NCI-H2171 (cell line): ENCODE measurements at places on chromosomes 3 and 15.
A peak's percentile ranks its signal among the peaks of the same experiment; 100 is the strongest.

GRCh38 chr15:59303633-59304032 lies 69.0 kb downstream of the MYO1E start:
- no peak for DNase-seq

GRCh38 chr15:50067254-50067653 lies 51.8 kb downstream of the ATP8B4 start:
- DNase-seq, result no peak

DNA sequence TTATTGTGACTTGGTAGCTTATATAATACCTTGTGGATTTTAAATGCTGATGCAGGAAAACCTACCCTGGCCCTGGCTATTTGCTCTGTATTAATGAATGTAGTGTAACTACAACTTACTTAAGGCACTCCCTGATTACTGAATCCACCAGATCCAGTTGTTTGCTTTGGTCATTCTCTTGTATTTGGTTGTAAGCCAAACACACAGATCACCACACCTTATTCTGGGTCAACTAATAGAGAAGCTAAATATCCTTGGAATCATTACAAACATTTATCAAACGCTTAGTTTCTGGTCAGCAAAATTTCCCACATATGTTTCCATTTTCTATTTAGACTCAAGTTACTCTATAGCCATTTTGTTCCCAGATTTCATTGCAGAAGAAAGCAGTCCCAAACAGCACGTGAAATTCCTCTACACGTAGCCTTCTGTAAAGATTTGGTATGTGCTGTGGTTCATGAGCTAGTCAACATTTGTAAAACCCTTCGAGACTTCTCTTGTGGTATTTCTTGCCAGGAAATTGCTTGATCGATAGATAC lies 322.6 kb downstream of the MEX3B start:
- DNase-seq, result no peak

DNA sequence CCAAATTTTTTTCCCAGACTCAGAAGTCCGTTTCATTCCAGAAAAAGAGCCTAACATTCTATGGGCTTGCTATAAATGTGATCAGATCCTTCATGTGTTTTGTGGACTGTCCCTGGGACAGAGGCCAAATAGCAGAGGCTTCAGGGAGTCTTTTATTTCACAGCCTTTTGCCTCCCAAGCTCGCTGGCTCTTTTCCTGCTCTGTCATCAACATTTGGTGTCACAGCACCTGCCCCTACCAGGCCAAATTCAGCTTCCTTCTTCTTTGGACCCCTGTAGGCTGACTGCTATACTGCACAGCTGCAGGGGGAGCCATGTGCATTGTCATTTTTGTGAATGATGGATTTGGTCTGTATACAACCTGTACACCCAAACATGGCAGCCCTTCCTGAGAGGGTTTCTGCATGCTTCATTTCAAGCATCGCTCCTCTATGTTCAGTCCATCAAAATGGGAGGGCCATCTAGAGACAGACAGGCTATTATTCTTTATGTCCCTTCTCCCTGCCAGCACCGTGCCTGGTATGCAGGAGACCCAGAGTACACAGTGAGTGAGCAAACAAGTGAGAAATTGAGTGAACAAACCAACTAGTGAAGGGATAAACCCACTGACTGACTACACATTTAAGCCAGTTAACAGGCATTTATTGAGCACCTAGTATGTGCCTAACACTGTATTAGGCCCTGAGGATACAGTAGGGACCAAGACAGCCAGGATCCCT lies 17.9 kb upstream of the RPP14 start:
- DNase-seq, result no peak

GRCh38 chr15:85607141-85607806 lies 187.5 kb downstream of the KLHL25 start:
- no peak for DNase-seq

- DNase-seq, result no peak
Observed at GRCh38 chr3:175357758-175358157, 498.6 kb downstream of the NAALADL2 start.

DNA sequence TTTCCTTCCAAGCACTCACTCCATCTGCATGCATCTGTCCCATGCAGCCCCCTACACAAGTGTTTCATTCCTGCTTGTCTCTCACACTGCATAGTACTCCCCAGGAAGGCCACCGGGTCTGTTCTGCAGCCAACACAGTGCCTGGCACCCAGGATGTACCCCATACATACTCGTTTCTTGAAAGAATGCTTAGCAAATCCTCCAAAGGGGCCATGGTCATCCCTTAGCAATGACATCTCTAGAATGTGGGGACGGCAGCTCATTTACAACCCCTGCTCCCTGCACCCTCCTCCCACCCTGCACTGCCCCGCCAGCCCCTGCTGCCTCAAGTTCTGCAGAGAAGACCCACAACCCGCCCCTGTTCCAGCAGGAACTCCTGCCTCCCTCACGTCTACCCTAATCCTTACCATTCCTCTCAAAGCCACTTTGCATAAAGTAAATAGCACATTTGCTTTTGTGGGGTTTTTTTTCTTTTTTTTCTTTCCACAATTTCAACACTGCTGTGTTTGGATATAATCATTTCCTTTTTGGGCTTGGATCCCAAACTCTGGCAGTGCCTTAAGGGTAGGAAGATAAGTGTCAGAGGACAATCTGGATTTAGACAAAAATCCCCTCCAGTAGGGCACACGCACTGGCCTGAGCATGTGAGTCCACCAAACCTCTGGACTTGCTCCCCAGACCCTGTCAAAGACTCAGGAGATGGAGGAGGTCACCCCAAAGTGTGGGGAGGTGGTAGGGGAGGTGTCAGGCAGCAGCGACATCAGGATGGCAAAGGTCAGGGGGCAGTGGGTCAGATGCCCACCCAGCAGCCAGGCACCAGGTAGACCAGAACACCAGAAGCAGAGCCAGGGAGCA lies 68.4 kb downstream of the MEGF11 start:
- no peak for DNase-seq

DNA sequence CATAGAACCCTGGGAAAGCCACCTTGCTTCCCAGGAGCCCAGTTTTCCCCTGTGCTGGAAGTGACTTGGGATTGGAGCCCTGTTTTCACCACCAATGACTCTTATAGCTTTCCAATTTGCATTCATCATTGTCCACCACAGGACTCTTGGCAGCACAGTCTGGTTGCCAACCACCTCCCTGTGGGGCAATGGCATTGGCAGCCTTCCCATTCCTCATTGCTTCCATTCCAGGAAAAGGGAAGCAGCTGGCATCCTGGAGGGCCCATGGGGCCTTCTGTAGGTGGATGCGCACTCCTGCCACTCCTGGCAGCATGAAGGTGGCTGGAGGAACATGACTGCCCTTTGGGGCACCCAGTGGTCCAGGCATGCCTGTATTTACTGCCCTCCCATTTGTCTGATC lies 57.7 kb downstream of the FEM1B start:
- DNase-seq, result peak; percentile 66

DNA sequence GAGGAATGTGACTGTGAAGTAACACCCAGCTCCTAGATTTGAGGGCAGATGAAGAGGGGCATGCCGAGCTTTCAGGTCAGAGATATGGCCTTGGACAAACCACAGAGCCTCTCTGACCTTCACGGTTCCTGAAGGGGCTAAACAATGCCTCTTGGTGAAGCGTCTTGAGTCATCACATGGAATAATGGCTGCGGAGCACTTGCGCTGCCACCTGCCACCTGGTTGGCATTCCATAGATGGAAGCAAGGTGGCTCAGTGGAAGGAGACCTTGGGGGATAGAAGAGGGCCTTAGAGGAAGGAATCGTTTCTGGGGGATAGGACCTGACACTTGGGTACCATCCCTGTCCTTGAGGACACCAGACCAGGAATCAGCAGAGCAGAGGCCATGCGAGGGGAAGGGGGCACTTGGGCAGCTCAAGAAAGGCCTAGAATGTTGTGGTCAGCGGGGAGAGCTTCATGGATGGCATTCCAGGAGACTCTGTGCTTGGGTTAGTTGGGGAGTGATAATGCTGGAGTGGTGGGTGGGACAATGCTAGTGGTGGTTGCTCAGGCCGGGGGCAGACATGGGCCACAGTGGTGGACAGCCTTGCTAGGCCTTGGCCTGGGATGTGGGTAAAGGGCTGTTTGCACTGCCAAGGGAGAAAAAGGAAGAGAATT lies 12.6 kb downstream of the MRAS start:
- DNase-seq, result no peak

- no peak for DNase-seq
Observed at GRCh38 chr3:155872904-155873646, 2.6 kb downstream of the GMPS start.

DNA sequence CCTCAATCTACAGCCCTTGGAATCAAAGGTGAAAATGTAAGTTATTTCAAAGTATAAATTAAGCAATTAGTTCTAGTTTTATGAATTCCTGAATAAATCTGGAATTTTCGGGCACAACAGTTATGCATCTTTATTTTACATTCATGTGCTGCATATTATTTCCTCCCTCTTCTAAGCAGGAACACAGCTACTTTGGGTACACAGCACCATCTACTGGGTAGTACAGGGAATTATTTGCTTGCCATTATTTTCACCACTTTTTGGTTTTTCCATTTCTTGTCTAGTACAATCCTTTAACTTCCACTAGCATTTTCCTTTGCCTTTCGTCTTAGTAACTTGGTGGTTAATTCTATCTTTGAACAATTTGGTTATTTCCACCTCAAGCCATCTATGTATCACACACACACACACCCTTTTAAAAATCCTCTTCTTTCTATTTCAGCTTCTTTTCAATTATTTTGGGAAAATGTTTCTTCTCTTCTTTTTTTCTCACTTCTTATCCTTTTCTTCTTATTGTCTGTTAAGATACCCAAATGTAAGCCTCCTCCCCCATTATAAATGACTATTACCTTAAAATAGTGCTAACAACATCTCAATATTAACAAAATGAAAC lies 451.0 kb downstream of the MFSD1 start:
- no peak for DNase-seq

GRCh38 chr3:29567501-29567900 lies 286.6 kb downstream of the RBMS3 start:
- DNase-seq, result no peak

- DNase-seq, result no peak
Observed at GRCh38 chr3:152737021-152737908, 97.7 kb upstream of the P2RY1 start.

DNA sequence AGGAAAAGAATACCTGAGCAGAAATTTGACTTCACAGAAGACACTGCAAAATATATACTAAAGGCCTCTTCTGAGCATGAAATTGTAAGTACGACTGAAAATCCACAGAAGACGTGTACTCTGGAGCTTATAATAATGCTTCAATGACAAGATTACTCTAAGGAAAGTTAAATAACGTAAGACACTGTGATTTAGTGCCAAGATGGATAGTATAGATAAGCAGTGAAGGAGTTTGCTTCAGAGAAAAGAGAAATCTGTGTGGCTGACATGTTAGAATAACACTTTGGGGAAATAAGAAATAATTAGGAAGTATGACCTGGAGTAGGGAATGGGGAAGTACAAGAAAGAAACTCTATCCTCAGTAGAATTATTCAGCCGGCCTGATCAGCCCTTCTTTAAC lies 28.9 kb downstream of the ALDH1A2 start:
- DNase-seq, result no peak

- no peak for DNase-seq
Observed at GRCh38 chr15:87121336-87121735, 1041.7 kb downstream of the AGBL1 start.

DNA sequence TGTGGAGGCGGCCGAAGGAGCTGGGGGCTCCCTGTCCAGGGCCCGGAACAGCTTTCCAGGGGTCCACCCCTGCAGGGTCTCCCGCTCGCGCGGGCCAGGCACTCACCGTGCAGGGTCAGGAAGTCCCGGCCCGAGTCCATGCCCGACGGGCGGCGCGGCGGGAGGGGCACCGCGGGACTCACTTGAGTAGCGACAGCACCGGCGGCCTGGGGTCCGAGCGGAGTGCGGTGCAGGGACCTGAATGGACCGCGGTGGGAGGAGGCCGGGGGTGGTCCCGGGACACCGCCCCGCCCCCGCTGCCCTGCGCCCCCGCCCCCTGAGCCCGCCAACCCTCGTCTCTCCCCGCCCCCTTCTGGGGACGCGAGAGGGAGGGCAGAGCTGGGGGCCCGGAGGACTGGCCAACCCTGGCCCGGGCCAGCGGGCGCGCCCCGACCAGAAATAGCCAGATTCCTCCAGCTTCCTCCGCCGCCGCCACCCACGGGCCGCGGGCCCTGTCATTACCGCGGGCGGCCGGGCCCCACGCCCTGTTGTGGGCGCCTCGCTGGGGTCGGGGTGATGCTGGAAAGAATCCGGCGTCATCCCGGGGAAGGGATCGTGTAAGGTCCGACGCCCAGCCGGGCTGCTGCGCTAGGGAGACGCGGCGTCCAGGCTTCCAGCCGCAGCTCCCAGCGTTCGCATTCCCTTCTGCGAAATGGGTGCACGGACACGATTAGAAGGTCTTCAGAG lies at the start of gene PLCD1:
PLCD1 (minus strand) TSS at position 243 of the 726 bp plus-strand sequence; CDS start at position 140, 103 bp downstream.
- no peak for DNase-seq

DNA sequence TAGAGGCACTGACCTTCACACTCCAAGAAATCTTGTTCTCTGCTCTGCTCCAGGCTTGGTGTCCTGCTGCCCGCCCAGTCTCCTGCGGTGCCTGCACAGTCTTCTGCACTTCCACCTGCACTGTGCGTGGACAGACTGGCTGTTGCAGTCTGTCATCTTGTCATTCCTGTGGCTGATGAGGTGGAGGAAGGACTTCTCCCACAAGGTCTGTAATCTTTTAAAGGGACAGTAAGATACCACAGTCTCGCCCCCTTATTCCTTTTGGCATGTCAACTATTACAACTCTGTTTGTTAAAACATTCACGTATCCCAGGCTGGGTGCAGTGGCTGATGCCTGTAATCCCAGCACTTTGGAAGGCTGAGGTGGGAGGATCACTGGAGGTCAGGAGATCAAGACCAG lies 54.1 kb upstream of the IGF2BP2 start:
- DNase-seq, result no peak

DNA sequence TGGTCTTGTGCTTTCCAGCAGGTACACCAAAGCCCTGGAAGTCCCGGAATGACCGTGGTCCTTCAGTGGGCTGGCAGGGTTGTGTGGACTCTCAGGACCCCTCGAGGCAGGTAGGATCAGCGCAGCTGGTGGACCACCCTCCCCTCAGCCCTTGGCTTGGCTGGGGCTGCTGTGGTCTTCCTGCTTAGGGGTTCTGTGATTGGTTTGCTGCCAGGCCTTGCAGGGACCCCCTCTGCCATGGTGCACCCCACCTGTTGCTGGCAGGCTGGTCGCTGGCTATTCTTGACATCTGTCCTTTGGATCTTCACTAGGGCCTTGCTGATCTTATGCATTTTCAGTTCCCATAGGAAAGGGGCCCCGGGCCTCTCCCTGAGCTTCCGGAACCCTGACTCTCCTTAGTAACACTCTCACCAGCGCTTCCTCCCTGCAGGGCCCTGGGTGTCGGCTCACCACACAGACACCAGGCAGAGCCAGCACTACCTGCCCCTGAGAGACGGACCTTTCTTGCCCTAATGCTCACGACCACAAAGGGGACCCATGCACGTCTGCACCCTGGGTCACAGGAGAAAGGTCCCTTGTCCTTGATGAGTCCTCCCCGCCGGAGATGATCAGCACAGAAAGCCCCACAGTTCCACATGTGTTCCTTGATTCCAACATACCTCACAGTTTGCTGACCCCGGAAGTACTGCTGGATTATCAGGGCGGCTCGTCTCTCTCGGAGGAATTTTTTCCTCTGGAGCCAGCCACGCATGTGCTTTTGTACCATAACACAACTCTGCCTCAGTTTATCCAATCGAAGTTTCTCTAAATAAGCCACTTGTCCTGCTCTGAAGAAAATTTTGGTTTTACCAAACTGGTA lies 51.7 kb downstream of the MYO5C start:
- DNase-seq, result no peak

- DNase-seq, result no peak
Observed at GRCh38 chr3:11613851-11614487, 29.7 kb downstream of the VGLL4 start.
